ENCODE measurements at places on chromosomes 16 and 17.

- DNase-seq = no peak
These were observed 47.2 kb downstream of the ABCC1 start for GRCh38 chr16:15996432-15997109.

DNA sequence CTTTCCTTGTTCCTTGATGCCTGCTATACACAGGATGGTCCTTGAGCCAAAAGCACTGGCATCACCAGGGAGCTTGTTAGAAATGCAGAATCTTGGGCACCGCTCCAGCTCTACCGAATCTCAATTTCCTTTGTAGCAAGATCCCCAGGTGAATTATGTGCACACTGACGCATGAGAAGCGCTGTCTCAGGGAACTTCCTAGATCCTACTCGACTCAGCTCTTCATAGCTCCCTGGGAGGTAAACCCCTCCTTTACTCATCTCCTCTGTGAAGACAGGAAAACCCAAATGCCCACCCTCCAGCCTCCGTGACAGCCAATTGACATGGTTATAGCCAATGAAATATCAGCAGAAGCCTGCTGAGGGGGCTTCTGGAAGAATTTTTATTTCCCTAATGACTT is 4.1 kb downstream of the USP31 start:
- no peak for DNase-seq

DNA sequence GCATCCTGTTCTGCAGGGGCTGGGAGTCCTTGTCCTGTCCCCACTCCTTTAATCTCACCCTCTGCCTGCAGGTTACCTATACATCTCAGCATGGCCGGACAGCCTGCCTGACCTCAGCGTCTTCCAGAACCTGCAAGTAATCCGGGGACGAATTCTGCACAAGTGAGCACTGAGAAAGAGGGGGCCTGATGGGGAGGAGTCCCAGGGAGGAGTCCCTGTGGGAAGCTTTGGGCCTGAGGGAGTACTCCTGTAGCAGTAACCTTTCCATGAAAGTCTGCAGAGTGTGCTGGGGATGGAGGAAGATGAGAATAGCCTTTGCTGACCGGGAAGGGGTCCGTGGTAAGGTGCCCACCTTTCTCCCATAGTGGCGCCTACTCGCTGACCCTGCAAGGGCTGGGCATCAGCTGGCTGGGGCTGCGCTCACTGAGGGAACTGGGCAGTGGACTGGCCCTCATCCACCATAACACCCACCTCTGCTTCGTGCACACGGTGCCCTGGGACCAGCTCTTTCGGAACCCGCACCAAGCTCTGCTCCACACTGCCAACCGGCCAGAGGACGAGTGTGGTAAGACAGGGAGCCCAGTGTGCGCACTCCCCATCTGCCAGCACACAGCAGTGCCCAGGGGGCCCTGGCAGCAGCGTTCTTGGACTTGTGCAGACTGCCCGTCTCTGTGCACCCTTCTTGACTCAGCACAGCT is 14.8 kb downstream of the MIEN1 start:
- DNase-seq = no peak

GRCh38 chr17:46152423-46152822 is 40.8 kb downstream of the KANSL1 start:
- DNase-seq = no peak

- no peak for DNase-seq
These were observed 3.9 kb downstream of the ACTG1 start for GRCh38 chr17:81508639-81509206.

GRCh38 chr16:76535-77272 is 1.3 kb upstream of the MPG start:
- no peak for DNase-seq

DNA sequence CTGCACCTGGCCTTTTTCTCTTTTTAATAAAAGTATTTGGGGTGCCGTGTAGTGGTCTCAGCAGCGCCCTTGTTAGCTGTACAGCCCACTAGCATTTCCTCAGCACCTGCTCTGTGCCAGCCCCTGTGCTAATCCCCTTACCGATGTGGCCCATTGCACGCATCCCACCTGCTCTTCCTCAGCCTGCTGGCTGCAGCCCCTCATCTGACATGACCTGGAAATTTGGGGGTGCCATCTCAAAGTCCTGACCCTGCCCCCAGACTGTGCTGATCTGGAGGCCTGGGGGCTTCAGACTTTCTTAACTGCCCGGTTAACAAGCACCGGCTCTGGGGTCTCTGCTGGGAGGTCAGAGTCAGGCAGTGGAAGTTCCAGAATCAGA is 10.4 kb downstream of the GPRC5C start:
- no peak for DNase-seq

DNA sequence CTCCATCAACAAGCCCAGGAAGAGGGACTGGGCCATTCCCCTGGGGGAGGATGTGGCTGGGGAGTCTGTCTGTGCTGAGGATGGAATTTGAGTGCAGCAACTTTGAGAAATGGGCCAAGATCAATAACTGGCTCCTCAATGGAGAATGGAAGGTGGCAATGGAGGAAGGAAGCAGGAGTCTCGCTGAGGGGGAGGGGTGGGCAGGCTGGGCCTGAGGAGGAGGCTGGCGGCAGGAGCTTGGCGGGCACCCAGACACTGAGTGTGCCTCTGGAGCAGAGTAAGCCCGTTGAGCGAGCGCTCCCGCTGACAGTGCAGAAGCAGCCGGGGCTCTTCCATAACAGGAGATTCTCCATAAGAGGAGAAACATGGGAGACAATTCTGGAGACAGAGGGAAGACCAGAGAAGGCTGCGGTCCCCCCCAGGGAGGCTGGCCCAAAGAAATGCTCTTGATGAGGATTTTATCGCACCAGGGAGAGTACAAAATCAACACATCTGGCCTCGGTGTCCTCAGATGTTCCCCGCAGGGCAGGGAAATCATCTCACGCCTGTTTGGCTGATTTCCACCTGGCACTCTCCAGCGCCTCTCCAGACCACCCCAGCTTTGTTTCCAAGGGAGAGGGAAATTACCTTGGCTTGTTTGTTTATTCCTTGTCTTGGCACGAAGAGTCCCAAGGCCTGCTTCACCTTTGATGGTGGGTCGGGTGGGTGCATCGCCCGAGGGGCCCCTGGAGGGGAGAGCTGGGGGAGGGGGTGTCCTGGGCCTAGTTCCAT is 2.8 kb upstream of the MMP15 start:
- no peak for DNase-seq

GRCh38 chr16:14446796-14447195 is 183.3 kb downstream of the PARN start:
- DNase-seq = no peak

GRCh38 chr16:80158766-80159165 is 382.0 kb upstream of the DYNLRB2 start:
- no peak for DNase-seq

GRCh38 chr17:49916854-49917515 is 52.0 kb upstream of the DLX4 start:
- DNase-seq = no peak

- no peak for DNase-seq
These were observed 178.7 kb downstream of the FOXL1 start for GRCh38 chr16:86756882-86757703.

DNA sequence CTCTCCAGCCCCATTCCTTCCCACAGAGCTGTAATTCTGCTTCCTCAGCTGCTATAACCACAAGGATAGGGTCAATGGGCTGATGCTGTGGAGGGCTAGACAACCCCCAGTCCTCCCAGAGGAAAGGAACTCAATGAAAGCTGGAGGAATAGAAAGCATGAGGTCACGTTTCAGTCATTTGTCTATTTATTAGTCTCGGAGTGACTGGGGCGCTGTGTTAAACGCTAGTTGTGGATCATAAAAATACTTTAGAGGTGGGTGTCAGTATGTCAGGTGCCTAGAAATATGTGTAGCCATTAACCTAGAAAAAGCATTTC is 787 bp upstream of the CCL3L1 start:
- DNase-seq = no peak

DNA sequence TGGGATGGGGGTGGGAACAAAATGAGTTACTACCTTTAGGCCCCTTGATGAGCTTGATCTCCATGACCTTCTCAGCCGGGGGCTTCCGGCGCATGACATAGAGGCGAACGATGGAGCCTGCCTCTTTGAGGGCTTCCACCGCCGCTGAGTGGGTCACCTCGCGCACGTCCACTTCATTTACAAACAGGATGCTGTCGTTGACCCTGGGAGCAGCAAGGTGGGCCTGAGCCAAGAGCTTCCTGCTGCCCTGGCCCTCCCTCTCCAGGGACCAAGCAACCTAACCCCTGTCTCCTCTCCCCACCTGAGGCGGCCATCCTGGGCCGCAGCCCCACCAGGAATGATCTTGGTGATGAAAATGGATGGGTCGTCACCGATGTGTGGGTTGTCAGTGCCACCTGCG is 16.2 kb downstream of the DLG4 start:
- no peak for DNase-seq

- DNase-seq = no peak
These were observed 1.2 kb downstream of the MMP2 start for GRCh38 chr16:55480228-55480655.

GRCh38 chr17:32123782-32124181 is 18.5 kb upstream of the RHOT1 start:
- DNase-seq = no peak

GRCh38 chr16:3235856-3236669 is 1.1 kb upstream of the ZNF200 start:
- no peak for DNase-seq

DNA sequence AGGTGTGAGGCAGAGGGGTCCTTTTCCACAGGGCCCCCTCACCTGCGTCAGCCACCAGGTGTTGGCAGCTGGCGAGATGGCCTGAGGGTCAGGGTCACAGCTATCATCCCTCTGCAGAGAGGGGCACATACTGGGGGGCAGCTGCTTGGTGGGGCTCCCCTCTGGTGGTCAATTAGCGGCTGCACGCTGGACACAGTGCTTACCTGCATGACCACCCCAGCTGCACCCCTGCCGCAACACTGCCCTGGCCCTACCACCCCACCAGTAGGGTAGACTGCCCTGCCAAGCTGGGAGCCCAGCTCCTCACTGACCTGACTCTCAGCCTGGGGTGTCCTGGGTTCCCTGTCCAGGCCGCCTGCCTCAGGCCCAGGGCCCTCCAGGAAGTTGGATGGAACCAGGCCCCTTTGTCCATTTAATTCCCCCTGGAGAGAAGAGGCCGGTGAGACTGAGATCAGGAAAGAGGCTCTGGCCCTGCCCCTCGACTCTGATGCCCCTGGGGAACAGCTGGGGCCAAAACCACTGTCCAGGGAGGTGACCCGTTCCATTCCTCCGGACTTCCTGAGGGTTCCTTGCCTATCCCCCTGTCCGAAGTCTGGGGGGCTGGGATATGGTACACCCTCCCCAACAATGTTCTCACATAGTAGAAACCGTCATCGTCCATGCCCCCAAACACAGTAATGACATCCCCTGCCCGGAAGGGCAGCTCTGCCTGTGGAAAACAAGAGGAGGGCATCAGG is 23.7 kb downstream of the TSPOAP1 start:
- DNase-seq = no peak

DNA sequence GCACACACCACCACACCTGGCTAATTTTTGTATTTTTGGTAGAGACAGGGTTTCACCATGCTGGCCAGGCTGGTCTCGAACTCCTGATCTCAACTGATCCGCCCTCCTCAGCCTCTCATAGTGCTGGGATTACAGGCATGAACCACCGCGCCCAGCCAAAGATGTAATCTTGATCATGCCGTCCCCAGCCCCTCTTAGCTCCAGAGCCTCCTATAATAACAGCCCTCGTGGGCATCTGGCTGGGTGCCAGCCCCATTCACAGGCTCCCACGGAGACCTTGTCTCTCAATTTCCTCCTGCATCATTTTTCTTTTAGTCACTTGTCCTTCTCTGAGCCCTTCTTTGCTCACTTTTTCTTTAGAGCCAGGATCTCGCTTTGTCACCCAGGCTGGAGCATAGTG is 94.2 kb downstream of the KATNIP start:
- DNase-seq = no peak

DNA sequence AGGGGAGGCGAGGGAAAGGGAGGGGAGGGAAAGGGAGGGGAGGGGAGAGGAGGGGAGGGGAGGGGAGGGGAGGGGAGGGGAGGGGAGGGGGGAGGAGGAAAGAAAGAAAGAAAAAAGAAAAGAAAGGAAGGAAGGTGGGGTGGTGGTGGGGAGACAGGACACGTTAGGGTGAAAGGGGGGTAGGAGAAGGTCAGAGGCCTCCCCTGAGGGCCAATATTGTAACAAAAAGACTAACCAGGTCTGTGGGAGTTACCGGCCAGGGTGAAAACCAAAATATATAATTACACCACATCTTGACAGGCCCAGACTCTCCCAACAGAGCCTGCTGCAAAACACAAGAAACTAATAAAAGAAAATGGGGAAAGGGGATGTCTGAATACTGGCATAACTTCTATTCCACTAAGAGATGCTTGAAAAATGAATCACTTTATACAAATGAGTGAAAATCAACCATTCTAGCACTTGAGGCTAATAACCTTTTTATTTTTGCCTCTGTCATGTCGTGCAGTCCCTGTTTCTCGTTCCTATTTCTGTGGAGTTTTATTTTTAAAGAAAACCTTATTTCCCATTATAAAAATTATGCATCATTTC is 10.0 kb downstream of the WDR45B start:
- no peak for DNase-seq

DNA sequence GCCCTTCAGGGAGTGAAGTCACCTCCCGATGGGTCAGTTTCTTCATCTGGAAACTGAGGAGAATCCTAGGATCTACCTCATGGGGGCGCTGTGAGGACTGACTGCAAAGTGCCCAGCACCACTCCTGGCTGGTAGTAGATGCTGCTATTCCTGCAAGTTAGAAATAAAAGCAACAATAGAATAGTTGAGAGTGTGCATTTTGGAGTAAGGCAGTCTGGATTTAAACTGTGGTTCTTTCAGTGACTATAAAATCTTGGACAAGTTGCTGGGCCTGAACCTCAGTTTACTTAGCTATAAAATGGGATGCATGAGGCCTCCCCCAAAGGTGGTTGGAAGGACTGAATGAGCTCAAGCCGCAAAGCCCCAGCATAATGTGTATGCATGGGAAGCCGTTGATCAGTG is 70.6 kb downstream of the CYB5B start:
- no peak for DNase-seq

DNA sequence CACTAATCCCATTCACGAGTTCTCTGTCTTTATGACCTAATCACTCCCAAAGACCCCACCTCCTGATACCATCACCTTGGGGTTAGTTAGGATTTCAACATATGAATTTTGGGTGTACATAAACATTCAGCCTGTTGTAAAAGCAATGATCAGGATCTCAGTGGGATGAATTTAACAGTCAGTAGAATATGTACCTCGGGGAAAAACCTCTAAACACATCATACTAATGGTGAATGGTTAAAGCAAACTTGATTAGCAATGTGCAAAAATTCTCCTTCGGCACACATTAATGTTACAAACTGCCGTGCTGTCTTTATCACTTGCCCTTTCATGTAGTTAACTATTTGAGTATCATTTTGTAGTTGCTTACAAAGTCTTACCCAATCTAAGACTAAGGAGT is 10.2 kb downstream of the RNF112 start:
- DNase-seq = no peak

- no peak for DNase-seq
These were observed 20.1 kb upstream of the SLC5A11 start for GRCh38 chr16:24825696-24826095.

All from activated B cell treated with CpG ODN at 0.5 μM for 24 hours (primary cell).